Testis (tissue), 5 donors: ENCODE measurements at places on chromosomes 6 and 20. TPM values are rescaled to one million over a fixed set of nuclear protein-coding genes. Genes with fewer than 3 reads are reported as not detected.

RHAG gene
- 0.42 TPM for polyA plus RNA-seq

BPIFB2 gene
- 1.6 TPM for polyA plus RNA-seq

AVP gene
- polyA plus RNA-seq: not detected

TMEM244 gene
- not detected for polyA plus RNA-seq

BMP2 gene
- polyA plus RNA-seq: 1.8 TPM

ATRN gene
- 43.8 TPM for polyA plus RNA-seq

RREB1 gene
- 30.0 TPM for polyA plus RNA-seq

GNRH2 gene
- 2.6 TPM for polyA plus RNA-seq

HCRTR2 gene
- 0.50 TPM for polyA plus RNA-seq

OR5V1 gene
- 0.53 TPM for polyA plus RNA-seq
